Activated CD8-positive, alpha-beta memory T cell treated with anti-CD3 and anti-CD28 coated beads for 1 hour (primary cell): ENCODE measurements at places on chromosomes 3 and 15.

DNA sequence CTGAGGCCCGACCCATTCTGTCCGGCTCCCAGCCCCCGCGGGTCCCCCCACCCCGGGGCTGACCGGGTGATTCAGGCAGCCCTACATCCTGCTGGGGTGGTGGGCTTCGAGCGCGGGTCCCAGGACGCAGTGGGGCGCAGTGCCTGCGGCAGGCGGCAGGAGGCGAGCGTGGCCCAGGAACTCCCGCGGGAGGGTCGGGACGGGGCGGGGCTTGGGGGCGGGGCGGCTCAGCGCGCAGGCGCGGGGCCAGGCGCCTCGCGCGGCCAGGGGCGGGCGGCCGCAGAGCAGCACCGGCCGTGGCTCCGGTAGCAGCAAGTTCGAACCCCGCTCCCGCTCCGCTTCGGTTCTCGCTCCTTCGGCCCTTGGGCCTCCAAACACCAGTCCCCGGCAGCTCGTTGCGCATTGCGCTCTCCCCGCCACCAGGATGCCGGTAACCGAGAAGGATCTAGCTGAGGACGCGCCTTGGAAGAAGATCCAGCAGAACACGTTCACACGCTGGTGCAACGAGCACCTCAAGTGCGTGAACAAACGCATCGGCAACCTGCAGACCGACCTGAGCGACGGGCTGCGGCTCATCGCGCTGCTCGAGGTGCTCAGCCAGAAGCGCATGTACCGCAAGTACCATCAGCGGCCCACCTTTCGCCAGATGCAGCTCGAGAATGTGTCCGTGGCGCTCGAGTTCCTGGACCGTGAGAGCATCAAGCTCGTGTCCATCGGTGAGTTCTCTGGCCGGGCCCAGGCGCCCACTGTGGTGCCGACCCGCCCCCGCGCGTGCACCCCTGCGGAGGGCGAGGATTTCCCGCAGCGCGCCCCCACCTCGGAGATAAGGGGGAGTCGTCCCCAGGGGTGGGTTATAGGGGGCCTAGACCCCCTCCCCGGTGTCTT, at the start of gene FLNB:
TSS of gene FLNB (plus strand) at position 282 of the 885 bp plus-strand sequence. CDS start at position 425, 143 bp downstream.
- DNase-seq, result peak; percentile 28

DNA sequence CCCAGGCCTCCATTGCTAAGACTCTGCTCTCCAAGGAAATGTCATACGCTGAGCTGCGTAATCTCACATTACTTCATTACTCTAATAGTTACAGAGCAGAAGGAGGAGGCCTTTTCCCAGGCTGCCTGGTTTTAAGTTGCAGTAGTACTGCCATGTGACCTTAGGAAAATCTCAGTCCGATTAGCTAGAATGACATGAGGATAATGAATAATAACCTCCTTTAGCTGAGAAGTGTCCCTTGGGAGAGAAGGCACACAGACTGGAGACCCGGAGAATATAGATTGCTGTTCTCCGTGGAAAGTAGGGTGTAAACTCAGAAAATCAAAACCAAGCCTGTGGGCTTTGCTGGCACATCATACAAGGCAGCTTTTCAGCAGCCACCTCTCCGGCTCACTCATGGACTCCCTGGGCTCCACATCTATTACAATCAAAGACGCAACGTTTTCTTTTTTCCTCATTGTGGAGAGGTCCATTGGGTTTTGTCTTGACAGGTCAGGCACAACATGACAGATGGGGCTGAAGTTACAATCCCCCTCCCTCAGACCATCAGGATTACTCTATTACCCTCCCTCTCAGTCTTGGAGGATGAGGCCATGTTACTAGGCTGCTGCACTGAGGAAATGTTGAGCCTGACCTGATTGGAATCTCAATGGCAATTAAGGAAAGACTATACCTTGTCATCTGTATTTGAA, 134.8 kb upstream of the MB21D2 start:
- DNase-seq, result no peak

GRCh38 chr3:138434276-138434874, at the start of gene ESYT3:
Gene ESYT3 (plus strand): TSS chr3:138434616. CDS start chr3:138434799, 183 bp downstream.
- DNase-seq, result no peak

DNA sequence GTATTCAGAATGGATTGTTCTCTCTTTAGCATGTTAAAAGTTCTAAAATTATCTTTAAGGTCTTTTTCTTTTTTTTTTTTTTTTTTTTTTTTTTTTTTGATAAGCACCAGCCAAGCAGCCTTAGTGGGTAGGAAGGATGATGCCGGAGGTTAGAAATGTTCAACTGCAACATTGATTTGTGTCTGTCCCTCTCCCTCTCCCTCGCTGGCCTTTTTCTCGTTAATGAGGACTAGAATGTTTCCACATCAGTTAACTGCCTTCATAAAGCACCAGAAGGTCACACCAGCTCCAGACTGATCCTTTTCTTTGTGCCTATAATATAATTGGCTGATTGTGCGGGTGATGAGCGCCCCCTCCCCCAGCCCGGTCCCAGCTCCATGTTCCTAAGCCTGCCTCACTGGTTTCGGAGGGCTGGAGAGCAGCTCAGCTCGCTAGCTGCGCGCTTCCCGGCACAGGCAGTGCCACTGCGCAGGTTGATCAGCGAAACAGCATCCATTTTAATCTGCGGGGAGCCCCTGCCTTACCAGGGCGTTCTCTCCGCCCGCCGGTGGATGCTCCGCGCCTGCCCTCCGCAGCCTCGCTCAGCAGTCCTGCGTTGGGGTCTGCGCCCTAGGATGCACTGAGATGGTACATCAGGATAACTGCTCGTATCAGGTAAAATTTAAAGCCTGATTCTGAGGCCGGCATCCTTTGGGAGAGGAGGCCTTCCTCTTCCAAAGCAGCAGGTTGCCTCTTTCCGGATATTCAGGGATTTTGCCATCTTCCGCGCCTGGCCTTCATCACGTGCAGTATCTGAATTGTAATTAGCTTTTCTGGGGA, 148.9 kb upstream of the IL12A start:
- DNase-seq, result no peak
